NCI-H460 (cell line): ENCODE measurements at places on chromosomes 4 and X. TPM values are rescaled to one million over a fixed set of nuclear protein-coding genes. Genes with fewer than 3 reads are reported as not detected.

The RNF175 gene
- total RNA-seq = not detected in 2 replicates

The TEX11 gene
- total RNA-seq = 0.12 and 0.42 TPM in 2 replicates

The SYTL5 gene
- 0.05 and 0.17 TPM in 2 replicates for total RNA-seq

The ZNF630 gene
- total RNA-seq = 1.6 and 2.4 TPM in 2 replicates
